ENCODE measurements at places on chromosomes 2 and 18.
A peak's percentile ranks its signal among the peaks of the same experiment; 100 is the strongest.

GRCh38 chr2:122029456-122029855 is 274.0 kb downstream of the TSN start:
- DNase-seq: no peak

- DNase-seq: no peak
Observed at GRCh38 chr2:135037831-135038230, 9.4 kb downstream of the MAP3K19 start.

GRCh38 chr2:8691859-8692437 is 10.1 kb downstream of the ID2 start:
- DNase-seq: no peak

DNA sequence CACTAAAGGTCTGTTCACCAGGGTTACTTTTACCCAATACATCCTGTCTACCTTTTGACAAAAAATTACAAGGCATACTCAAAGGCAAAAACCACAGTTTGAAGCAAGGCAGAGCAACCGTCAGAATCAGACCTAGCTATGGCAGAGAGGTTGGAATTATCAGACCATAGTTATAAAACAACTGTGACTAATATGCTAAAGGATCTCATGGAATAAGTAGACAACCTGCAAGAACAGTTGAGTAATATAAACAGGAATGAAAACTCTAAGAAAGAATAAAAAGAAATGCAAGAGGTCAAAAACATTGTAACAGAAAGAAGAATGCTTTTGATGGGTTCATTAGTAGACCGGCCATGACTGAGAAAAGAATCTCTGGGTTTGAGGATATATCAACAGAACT is 318.8 kb upstream of the KCNH7 start:
- DNase-seq: no peak

GRCh38 chr2:105796131-105796638 is 51.5 kb downstream of the NCK2 start:
- DNase-seq: no peak

- DNase-seq: no peak
Observed at GRCh38 chr2:19569300-19569791, 210.9 kb upstream of the OSR1 start.

GRCh38 chr2:69242651-69243051 is 144.4 kb downstream of the GFPT1 start:
- no peak for DNase-seq

- peak; percentile 94 for DNase-seq
Observed at GRCh38 chr2:96407041-96407918, 71.7 kb downstream of the NCAPH start.

DNA sequence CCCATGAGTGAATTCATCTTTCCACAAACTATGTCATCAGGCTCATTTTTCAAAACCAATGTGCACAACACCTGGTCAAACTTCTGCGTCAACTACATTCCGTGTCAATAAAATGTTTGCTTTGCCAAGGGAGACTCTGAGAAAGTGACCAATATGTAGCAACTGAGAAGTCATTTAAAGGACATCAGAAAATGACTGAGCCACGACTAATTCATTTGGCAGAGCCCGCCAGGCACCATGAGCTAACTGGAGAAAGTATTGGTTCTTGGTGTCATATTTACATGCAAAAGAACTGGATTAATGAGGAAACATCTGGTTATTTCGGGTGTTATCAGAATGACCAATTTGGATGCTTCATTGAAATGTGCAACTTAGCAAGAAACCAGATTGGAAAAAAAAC is 7.2 kb downstream of the RND3 start:
- no peak for DNase-seq

- DNase-seq: no peak
Observed at GRCh38 chr18:61544178-61544577, 210.9 kb downstream of the CDH20 start.

DNA sequence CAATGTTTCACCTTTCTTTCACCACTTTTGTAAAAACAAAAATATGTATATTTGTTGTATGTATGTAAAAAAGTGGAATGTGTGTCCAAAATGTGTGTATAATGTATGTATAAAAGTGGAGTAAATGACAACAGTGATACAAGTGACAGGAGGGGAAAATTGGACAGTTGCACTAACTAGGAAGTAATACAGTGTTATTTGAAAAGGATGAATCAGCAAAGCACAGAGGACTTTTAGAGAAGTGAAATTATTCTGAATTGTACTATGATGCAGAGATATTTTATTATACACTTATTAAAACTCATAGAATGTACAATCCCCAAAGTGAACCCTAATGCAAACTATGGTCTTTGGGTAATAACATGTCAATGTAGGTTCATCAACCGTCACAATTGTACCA is 331.3 kb upstream of the CNTNAP5 start:
- DNase-seq: no peak

- no peak for DNase-seq
Observed at GRCh38 chr18:25446972-25447371, 95.0 kb upstream of the ZNF521 start.

GRCh38 chr2:40430776-40431599 is 20.9 kb downstream of the SLC8A1 start:
- DNase-seq: no peak

GRCh38 chr18:76376668-76377358 is 118.2 kb downstream of the ZNF516 start:
- DNase-seq: no peak

- DNase-seq: peak; percentile 55
Observed at GRCh38 chr2:201643216-201643890, at the start of gene TMEM237. TSS of gene TMEM237 (minus strand) at chr2:201643503. CDS start at chr2:201643400, 103 bp downstream.

GRCh38 chr18:56696966-56697365 is 45.8 kb downstream of the WDR7 start:
- no peak for DNase-seq

DNA sequence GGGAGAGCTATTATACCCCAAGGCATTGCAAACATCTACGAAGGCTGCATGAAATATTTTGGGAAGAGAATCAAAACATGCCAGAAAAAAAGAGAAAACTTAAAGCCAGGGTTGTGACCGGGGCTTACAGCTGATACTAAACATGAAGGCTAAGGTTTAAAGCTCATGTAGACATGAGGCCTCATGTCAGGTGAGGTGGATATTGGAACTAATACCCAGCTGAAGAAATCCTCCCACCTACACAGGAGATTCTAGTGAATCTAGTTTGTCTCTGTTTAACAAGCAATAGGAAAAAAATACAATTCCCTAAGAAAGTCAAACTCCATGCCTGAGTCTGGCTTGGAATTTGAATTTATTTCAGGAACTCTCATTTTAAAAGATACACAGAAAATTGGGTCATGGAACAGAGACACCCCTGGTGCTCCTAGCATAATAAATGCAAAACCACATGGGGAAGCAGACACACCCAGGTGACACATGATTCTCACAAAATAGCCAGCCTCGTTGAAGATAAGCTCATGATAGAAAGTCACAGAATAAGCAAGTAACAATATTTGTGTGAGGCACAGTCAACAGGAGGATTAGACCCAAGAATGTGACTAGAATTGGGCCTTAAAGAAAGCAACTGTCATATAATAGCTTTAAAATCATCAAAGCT is 42.2 kb downstream of the UPP2 start:
- DNase-seq: no peak

GRCh38 chr2:124149571-124149970 is 124.5 kb downstream of the CNTNAP5 start:
- no peak for DNase-seq

- no peak for DNase-seq
Observed at GRCh38 chr2:19369341-19369955, 11.0 kb upstream of the OSR1 start.

DNA sequence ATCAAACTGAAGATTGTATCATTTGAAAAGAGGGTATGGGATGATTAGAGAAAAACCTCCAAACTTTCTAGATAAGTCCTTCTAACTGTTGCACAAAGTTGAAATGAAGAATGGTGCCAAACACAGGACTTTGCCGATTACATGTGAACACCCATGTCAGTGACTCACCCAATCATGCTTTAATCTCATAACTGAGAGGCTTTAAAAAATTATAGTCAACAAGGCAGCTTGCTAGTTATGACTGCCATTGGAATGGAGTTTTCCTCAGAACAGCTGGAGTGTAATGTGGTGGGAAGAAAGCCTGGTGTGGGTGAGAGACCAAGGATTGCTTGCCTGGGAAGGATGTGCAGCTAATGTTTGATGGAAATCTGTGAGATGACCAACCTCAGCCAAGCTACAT is 98.2 kb upstream of the ALPP start:
- no peak for DNase-seq

- no peak for DNase-seq
Observed at GRCh38 chr2:232983669-232984140, 29.4 kb downstream of the NGEF start.

DNA sequence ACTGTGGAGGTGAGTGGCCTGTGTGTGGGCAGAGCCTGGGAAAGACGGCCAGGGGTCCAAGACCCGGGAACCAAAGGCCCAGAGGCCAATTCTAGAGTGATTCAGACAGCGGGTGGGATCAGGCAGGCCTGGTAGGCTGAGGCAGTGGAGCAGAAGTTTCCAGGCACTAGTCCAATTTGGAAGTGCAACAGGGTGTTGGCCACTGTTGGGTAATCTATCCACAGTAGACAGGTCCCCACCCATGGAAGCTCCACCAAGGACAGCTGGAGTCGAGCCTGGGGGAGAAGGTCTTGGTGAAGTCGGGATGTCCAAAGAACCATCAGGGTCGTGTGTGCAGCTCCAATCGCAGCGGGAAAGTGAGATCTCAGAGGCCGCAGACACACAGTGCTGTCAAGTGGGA is 125.8 kb upstream of the COPS8 start:
- DNase-seq: no peak

GRCh38 chr18:21391074-21391673 is 149.1 kb downstream of the GREB1L start:
- DNase-seq: no peak

GRCh38 chr2:2877427-2877826 is 500.2 kb downstream of the EIPR1 start:
- peak; percentile 15 for DNase-seq

- no peak for DNase-seq
Observed at GRCh38 chr2:206154197-206154596, 5.0 kb downstream of the NDUFS1 start.

DNA sequence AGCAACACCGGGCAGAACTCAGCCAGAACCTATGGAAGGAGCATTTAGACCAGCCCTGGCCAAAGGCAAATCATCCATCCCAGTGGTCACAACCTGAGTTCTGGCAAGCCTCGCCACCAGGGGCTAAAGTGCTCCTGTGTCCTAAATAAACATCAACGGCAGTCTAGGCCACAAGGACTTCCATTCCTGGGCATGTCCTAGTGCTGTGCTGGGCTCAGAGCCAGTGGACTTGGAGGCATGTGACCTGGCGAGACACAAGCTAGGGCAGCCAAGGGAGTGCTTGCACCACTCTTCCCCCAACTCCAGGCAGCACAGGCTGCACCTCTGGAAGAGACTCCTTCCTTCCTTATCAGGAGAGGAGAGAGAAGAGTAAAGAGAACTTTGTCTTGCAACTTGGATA is 69.0 kb downstream of the ST6GAL2 start:
- DNase-seq: no peak

- DNase-seq: no peak
Observed at GRCh38 chr2:3516831-3517230, 2.5 kb downstream of the ADI1 start.

DNA sequence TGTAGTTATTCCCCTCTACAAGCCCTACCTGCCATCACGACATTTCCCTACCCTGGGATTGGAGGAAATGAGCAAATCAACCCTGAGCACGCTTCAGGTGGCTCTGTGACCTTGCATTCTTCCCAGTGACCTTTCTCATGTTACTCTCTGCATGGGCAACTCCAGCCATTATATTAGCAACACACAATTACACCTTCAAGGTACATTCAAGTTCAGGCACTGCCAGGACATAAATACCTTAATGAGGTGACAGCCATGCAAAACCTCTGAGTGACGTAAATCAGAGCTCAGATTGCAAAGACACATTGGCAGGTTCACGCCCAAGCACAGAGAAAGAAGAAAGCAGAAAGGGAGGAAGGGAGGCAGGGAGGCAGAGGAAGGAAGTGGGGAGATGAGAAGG is 68.7 kb upstream of the ALK start:
- DNase-seq: no peak

GRCh38 chr2:66134138-66134701 is 300.7 kb upstream of the MEIS1 start:
- DNase-seq: no peak

DNA sequence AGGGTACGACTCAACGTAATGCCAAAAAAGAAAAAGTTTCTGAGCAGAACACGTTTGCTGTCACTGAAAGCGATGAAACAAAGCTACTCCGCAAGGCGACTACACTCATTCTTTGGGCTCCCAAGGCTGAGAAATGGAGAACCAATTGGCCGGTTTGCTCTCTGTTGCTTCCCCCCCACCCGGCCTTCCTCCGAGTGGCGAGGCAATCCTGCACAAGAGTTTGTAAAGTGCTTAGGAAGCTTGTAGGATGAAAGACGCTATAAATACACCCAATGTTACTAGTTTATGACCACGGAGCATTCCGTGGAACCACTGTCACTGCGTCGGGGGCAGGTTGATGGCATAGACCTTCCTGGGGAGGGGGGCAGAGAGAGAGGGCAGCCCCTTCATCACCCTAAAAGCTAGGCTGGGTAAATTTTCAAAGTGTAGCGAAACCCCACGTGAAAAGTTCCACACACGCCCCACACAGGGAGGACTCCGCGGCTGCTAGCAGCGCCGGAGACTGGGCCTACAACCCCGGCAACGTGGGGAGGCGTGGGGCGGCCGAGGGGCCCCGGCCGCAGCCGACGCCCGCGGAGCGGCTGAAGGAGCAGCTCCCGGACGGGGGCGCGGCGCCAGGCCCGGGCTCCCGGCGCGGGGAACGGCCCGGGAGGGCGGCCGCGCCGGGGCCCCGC is 915 bp downstream of the CUL3 start:
- peak; percentile 12 for DNase-seq

GRCh38 chr2:170409164-170409535 is 231.2 kb downstream of the MYO3B start:
- DNase-seq: peak; percentile 49

DNA sequence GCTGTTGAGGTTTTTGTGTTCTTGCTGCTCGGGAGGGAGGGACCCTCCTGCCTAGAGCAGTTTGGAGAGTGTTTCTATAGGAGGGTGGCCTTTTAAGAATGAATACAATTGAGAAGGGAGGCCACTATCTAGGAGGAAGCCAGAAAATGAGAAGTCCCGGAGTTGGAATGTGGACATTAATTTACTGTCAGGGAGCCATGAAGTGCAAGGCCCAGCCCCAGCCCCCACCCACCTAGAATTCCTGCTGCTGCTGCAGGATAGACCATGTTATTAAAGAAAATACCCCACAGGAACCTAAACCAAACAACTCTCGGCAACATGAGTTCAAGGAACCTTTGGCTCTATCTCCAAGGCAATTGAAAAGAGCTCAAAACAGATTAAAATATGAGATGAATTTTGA is 46.0 kb downstream of the ZBTB7C start:
- no peak for DNase-seq

- no peak for DNase-seq
Observed at GRCh38 chr18:79136742-79137141, 67.5 kb downstream of the ATP9B start.

- DNase-seq: no peak
Observed at GRCh38 chr2:177275040-177275742, 10.7 kb upstream of the NFE2L2 start.

GRCh38 chr18:62330650-62331049 is 5.5 kb downstream of the TNFRSF11A start:
- no peak for DNase-seq

- DNase-seq: no peak
Observed at GRCh38 chr18:45361125-45361851, 254.0 kb upstream of the SLC14A2 start.

- DNase-seq: no peak
Observed at GRCh38 chr2:120589771-120590608, 145.7 kb upstream of the GLI2 start.

All from hippocampal formation (tissue), 2 donors.